ENCODE measurements at places on chromosomes 6 and 20.

DNA sequence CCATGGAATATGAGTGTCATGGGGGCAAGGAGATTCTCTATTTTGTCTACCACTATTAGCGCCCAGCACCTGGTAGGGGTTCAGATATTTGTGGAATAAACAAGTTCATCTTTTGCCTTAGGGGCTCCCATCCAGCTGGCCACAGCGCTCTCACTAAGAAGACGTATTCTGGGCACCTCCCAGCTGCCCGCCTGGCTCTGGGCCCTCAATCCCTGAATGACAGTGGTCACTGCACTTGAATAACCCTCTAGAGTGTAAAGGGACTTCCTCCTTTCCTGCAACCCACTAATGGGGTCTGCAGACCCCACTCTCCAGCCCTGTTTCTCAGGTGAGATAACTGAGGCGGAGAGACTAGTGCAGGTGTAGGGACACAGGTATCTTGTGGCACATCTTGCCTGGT lies 36.2 kb downstream of the SNX5 start:
- no peak for DNase-seq

- DNase-seq: no peak
These were observed 579.9 kb downstream of the MAFB start for GRCh38 chr20:40109136-40109535.

DNA sequence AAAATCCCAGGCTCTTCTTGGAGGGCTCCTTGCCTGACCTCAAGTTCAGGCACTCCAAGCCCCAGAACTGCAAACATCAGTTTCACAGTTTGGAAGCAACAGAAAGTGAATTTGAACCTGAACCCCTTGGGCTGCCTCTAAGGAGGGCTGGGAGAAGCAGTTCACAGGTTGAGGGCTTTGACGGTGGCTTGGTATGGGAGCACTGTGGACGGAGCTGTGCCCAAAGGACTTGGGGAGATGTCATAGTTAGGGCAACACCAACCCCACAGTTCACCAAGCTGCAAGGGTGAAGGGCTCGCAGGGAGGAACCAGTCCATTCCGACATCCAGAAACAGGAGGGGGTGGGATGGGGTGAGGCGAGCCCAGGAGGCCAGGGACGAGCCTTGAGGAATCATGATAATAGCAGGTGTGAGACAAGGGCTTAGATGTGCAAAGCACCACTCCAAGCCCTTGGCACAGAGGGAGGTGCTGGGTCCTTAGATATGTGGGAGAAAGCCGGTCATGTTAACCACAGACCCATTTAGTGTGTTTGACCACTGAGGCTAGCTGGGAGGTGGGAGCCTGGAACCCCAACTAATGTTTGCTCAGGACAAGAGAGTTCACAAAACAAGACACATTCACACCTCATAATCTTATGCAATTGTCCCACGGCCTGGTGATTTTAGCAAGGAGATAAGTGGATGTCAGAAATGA lies 4.3 kb downstream of the CEBPB start:
- DNase-seq: no peak

- DNase-seq: no peak
These were observed 359.4 kb downstream of the EPHA7 start for GRCh38 chr6:93059911-93060310.
